Astrocyte of the spinal cord (primary cell): ENCODE measurements at places on chromosomes 11 and 22.
A peak's percentile ranks its signal among the peaks of the same experiment; 100 is the strongest.

DNA sequence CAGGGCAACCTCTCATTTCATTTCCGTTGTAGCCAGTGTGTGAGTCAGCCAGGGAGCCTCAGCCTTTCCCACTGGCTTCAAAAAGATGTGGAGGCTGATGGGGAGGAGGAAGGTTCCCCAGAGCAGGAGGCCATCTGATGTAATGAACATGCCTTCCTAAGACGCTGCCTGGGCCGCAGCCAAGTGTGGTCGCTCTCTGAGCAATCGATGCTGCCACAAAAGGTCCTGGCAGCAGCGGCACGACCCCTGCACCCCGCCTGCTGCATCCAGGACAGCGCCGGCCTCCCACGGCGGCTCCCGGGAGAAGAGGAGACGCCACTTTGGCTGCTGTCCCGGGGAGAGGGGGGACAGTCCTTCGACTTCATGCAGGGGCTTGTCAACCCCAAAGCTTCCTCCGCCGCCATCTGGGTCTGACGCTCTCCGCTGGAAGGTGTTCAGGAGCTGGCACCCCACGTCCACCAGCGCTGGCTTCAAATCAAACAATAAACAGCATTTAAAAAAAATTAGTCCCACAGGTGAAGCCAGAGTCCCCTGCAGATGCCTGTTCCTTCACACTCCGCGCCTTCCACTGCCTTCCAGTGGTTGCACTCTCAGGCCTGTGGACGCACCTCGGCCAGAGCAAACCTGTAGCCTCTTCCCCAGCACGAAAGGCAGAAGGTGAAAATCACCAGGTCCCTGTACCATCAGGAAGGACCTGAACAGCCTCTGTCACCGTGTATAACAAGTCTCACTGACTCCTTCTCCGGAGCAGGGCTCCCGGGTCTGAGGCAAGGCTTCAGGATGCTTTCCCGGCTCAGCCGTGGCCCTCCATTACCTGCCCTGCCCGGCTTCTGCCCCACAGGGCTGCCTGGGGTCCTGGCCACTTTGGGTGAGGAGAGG lies 930.7 kb downstream of the BRD1 start:
- DNase-seq = no peak

DNA sequence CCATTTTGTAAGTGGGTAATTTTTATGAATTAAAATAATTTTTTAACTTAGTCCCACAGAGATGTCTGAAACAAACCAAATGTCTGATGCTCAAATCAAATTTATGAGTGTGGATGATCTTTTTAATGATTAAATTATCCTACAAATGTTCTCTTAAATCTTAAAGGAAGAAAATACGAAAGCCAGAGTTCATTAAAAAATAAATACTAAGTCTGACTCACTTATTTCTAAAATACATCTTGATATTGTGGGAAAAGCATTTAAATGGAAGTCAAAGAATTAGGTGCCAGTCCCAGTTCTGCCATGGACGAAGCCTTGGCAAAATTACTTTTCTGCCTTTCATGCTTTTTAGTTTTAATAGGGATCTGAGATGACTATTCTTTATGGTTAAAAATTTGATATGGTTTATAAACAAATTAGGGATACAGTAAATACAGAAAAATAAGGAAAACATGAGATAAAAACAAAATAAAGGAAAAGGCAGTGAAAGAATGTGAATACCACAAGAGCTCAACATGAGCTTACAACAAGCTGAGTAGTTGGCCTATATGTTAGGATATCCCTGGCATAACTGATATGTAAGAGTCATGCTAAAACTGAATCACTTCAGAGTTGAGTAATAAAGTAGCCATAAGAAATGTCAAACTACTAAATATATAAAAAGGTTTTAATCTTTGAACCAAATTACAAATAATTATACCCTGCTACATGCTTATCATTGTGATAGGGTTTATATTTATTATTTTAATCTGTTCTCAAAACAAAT lies 9.2 kb downstream of the CCDC34 start:
- DNase-seq = peak; percentile 16

DNA sequence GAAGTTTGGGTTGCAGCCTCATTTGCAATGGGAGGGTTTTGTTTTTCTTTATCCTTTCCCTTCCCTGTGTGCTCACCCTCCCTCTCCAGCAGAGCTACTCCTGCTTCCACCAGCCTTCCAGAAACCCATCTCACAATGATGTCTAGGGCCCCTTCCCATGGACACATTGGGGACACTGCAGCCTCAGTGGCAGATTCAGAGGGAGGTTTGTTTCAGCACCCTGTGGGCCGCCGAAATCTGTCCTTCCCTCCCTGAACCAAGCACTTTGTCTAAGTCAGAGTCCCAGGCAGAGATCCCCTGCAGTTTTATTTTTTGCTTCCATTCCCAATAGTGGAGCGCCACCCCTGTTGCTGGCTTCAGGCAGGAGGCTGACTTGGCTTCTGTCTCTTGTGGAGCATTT lies 8.6 kb upstream of the SYNGR1 start:
- no peak for DNase-seq

DNA sequence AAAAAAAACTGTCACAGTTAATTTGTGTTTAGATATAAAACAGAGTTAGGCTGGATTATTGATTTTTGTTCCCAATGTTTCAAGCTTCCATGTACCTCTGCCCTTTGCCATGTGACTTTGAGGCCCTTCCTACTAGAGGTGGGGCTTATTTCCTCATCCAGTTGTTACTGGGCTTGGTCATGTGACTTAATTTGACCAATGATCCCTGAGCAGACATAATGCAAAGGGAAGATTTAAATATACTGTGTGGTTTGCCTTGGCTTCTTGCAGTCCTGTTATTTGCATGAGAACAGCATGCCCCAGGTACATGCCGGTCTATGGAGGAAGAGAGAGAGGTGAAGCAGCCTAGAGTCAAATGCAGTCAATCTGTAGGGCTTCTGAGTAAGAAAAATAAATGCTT lies 347.0 kb downstream of the MIAT start:
- DNase-seq = no peak

DNA sequence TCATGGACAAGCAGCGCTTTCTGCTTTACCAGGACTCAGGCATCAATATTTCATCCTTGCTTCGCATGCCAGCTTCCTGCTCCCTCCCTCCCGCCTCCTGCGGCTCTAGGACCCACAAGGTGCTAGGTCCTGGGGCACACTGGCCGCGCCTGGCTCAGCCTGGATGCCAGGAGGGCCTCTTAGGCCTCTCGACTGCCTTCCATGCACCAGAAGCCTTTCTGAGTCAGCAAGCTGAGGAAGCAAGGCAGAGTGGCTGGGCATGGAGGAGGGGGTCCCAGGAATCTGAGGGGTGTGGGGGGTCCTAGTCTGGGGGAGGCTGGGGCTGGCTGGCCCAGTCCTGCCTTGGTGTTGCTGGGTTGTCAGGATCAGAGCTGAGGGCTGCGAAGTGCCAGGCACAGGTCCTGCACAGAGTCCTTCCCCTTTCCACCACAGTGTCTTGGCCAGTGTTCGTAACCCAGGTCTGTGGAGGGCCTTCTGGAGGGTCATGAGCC lies 61.0 kb upstream of the THY1 start:
- DNase-seq = no peak

GRCh38 chr11:70506658-70506970 lies 108.3 kb downstream of the CTTN start:
- no peak for DNase-seq

GRCh38 chr22:29092243-29092642 lies 19.4 kb downstream of the KREMEN1 start:
- DNase-seq = no peak

DNA sequence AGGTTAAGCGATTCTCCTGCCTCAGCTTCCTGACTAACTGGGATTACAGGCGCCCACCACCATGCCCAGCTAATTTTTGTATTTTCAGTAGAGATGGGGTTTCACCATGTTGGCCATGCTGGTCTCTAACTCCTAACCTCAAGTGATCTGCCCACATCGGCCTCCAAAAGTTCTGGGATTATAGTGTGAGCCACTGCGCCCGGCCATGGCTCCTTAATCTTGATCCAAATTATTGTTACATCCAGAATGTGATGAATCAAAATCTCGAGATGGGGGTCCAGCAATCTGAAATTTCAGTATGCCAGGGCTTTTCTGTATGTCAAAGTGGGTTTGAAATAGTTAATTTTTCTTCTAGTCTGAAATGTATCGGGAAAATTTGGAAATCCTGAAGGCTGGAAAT lies 3.7 kb downstream of the RPL27A start:
- DNase-seq = no peak

DNA sequence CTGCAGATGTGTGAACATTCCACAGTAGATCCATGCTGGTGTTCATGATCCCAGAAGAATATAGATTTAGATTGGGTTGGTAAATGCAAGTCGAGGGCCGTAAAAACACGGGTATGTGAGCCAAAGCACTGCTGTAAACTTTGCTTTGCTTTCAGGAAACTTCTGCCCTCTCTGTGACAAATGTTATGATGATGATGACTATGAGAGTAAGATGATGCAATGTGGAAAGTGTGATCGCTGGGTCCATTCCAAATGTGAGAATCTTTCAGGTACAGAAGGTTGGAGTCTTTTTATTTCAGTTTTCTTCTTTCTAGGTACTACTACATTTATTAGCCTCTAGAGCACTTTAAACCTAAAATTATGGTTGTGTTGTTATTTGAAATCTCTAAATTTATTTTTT lies 36.2 kb upstream of the TTC36 start:
- DNase-seq = no peak

- DNase-seq = no peak
Measured at GRCh38 chr11:68012044-68012842, 2.1 kb downstream of the ALDH3B1 start.

DNA sequence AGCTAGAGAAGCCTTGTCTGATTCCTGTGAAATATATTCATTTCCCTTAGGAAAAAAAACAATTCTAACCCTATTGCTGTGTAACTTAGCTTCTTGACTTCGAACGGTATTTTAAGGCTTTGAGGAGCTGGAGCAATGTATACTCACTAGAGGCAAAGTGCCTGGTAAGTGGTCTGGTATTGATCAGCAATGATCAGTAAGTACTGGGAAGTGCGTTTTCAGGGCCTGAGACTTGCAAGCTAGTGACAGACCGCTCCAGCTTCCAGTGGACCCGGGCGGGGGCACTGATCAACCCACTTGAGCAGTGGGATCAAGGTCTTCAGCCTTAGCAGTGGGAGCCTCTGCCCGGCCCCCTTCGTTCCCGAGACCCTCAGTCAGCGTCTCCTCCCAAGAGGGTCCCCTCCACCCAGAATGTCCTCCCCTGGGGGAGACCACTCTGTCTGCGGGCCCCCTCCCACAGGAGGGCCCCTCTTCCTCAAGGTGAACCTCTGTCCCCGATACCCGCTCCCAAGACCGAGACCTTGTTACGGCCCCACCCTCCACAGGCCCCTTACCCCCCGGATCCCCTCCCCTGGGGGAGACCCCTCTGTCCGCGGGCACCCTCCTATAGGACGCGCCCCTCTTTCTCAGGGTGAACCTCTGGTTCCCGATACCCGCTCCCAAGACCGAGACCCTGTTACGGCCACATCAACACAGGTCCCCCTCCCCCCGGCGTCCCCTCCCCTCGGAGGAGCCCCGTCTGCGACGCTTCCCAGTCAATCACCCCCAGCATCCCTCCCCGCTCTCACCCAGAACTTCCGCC lies 452 bp upstream of the ATXN10 start:
- no peak for DNase-seq

- no peak for DNase-seq
Measured at GRCh38 chr11:102476812-102477211, 24.2 kb upstream of the TMEM123 start.

DNA sequence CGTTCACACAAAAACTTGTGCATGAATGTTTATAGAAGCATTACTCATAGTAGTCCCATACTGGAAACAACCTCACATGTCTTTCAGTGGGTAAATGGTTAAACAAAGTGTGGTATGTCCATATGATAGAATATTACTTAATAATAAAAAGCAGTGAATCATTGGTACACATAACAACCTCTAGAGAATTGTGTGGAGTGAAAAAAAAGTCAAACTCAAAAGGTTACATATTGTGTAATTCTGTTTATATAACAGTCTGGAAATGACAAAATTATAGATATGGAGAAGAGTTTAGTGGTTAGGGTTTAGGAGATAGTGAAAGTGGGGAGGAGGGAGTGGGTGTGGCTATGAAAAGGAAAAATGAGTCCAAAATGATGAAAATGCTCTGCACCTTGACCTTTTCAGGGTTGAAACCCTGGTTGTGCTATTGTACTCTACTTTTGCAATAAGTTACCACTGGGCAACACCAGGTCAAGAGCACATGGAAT lies 243.4 kb upstream of the DDI1 start:
- peak; percentile 29 for DNase-seq

GRCh38 chr22:39494471-39495120 lies 7.5 kb upstream of the MIEF1 start:
- DNase-seq = no peak

DNA sequence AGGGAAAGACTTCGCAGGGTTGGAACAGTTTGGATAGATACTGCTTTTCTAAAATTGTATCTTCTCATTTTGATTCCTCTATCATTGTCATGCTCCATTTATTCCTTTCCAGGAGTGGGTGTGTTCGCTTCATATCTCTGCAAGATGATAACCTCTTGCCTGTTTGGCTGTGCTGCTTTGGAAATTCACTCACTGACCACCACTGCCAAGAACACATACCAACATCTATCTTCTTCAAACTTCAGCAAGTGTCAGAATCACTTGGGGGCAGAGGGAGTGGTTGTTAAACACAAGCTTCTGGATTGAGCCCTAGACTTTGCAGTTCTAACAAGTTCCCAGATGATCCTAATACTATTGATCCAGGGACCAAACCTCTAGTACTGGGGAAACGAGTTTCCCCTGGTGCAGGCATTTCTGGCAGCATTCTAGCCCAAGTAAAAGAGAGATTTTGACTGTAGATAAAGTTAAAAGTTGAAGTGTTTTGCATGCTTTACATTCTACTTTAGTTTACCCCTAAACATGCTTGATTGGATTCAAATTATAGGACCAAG lies 11.5 kb upstream of the DKK3 start:
- no peak for DNase-seq

DNA sequence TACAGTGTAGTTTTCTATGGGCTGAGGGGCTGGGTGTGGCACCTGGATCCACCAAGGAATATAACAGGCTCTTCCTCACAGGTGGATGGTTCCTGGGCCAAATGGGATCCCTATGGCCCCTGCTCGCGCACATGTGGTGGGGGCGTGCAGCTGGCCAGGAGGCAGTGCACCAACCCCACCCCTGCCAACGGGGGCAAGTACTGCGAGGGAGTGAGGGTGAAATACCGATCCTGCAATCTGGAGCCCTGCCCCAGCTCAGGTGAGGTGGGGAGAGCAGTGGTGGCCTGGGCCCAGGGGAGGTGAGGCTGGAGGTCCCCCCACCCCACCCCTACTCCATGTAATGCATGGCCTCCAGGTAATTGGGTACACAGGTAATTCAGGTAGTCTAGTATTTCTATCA lies 20.7 kb downstream of the ADAMTS15 start:
- DNase-seq = no peak

- DNase-seq = no peak
Measured at GRCh38 chr11:74535371-74536160, 42.0 kb upstream of the LIPT2 start.

- DNase-seq = no peak
Measured at GRCh38 chr11:96622026-96622634, 232.3 kb downstream of the JRKL start.

DNA sequence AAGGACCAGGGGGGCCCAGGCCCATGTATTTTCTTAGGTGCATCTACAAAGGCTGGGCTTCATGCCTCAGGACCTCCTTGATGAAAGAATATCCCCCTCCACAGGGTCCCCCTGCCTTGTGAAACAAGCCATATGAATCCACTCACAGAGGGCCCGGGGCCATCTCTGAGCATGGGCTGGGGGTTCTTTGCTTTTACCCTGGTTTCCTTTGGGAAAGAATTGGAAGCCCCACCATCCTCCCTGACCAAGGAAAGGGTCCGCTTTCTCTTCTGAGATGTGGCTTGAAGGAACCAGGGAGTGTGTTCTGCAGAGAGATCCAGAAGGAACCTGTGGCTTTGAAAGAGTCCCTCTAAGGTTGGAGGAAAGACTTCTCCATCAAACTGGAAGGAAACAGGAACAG lies 9.2 kb upstream of the ANO1 start:
- no peak for DNase-seq

GRCh38 chr11:78195917-78196560 lies 7.3 kb downstream of the USP35 start:
- DNase-seq = no peak
